Activated CD8-positive, alpha-beta memory T cell treated with anti-CD3 and anti-CD28 coated beads for 1 hour (primary cell): ENCODE measurements at places on chromosomes 1 and 21.

GRCh38 chr1:34050709-34051485 is 114.1 kb downstream of the CSMD2 start:
- DNase-seq, result no peak

- no peak for DNase-seq
Observed at GRCh38 chr1:19262047-19262446, 10.4 kb downstream of the MRTO4 start.

GRCh38 chr1:197510691-197511378 is 242.8 kb downstream of the CRB1 start:
- no peak for DNase-seq

GRCh38 chr1:84190455-84190854 is 46.4 kb downstream of the PRKACB start:
- no peak for DNase-seq

GRCh38 chr21:29638138-29638537 is 301.7 kb downstream of the GRIK1 start:
- DNase-seq, result no peak

- DNase-seq, result no peak
Observed at GRCh38 chr1:221165839-221166500, 286.7 kb downstream of the HLX start.

DNA sequence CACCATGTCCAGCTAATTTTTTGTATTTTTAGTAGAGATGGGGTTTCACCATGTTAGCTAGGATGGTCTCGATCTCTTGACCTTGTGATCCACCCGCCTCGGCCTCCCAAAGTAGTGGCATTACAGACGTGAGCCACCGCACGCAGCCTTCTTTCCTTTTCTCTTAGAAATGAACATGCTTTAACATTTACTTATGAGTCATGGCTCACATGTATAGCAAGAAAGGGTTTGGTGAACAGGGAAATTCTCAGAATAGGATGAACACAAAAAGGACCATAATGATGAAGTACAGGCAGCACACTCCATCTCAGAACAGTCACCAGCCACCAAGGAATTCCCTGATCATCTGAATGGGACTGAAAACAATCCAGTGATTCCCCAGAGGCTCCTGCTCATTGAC is 9.4 kb upstream of the VAMP4 start:
- no peak for DNase-seq

DNA sequence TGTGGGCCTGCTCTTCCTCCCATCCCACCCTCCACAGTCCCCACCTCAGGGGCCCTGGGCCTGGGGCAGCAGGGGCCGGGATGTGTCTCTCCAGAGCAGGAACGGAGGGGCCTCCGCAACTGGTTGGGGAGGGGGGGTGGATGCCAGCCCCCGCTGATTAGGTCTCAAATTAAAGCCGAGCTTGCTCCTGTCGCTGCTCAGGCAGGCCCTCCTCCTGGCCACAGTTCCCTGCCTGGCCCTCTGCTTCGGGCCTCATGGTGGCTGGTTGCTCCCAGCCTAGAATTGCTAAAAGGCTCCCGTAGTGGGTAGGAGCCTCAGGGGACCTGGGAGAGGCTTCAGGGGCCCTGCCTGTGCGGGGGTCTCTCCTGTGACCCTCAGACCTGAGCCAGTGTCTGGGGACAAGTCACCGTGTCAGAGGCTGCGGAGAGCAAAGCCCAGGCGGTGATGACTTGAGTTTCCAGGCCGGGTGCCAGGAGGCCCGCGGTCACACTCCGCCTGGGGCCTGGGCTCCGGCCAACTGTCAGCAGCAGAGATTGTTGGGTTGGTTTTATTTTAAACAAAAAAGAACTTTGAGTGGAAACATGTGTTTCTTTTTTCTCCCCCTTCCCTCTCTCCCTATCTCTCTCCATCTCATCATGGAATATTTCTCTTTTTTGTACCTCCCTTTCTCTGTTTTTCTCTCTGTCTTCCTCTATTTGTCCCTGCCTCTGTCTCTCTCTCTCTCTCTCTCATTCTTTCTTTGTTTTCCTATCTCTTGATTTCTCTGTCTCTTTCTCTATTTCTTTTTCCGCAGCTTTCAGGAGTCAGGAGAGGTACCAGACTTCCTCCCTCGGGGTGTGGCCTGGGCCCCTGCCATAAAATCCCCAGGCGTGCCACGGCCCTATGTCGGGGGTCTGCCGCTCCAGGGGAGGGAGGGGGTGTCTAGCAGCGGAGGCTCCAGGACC is 20.0 kb upstream of the EPHA2 start:
- DNase-seq, result no peak

- DNase-seq, result no peak
Observed at GRCh38 chr1:64891448-64891825, 74.9 kb downstream of the JAK1 start.

GRCh38 chr1:183881387-183882131 is 76.6 kb downstream of the RGL1 start:
- no peak for DNase-seq

DNA sequence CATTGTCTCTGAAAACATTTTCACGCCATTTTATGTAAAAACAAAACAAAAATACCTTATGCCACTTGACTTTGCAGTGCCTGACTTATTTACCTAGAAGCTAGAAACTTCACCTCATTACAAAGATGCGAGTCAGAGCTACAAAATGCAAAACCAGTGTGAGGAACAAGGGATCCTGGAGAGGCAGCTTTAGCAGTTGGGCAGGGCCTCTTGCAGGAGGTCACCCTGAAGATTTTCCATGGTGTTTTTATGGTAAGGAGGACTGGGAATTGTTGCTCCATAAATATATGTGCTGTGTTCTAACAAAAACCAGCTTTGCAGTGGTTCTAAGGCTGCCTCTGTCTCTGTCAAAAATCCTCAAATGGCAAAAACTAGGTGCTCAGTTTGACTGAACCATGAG is 36.4 kb upstream of the TARBP1 start:
- DNase-seq, result no peak

- DNase-seq, result no peak
Observed at GRCh38 chr1:21773585-21773984, 9.4 kb downstream of the USP48 start.

DNA sequence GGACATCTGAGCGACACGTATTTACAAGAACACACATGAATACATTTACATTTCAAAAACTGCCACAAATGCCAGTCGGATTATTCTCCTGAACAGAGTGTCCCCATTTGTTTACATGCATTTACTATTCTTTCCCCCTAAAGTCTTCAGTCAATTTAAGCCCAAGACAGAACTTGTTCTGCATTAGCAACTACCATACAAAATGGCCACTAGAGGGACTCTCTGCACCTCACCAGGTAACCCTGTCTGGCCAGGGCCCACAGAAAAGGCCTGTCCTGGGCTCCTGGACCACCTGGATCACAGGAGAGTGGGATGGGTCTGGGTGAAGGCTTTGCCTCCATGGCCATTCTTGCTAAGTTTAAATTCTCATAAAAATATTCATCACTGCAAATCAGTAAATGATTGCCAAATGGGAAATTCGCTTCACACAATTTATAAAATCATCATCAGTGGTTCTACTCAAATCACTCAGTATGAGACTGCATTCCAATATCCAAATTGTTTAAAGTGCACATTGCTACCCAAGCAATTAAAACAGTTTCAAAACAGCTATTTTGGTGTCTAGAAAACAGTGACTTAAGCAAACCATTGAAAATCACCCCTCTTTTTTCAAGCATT is 12.5 kb upstream of the GUCA2A start:
- no peak for DNase-seq

DNA sequence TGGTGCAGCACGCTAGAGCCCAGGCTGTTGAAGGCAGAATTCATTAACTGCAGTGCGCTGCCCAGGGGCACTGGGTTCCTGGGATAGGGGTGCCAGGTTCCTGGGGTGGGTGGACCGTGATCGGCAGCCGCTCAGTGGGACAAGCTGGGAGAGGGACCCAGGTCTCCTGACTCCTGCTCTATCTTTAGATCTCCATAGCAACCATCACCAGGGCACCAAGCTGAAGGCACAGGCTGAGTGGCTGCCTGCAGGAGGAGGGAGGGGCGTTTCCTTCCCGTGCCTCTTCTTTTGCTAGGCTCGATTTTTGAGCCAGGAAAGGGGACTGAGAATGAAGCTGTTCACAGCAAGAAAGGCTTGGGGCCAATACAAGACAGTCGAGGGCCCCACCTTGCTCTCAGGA is 20.9 kb upstream of the CDCP2 start:
- no peak for DNase-seq

DNA sequence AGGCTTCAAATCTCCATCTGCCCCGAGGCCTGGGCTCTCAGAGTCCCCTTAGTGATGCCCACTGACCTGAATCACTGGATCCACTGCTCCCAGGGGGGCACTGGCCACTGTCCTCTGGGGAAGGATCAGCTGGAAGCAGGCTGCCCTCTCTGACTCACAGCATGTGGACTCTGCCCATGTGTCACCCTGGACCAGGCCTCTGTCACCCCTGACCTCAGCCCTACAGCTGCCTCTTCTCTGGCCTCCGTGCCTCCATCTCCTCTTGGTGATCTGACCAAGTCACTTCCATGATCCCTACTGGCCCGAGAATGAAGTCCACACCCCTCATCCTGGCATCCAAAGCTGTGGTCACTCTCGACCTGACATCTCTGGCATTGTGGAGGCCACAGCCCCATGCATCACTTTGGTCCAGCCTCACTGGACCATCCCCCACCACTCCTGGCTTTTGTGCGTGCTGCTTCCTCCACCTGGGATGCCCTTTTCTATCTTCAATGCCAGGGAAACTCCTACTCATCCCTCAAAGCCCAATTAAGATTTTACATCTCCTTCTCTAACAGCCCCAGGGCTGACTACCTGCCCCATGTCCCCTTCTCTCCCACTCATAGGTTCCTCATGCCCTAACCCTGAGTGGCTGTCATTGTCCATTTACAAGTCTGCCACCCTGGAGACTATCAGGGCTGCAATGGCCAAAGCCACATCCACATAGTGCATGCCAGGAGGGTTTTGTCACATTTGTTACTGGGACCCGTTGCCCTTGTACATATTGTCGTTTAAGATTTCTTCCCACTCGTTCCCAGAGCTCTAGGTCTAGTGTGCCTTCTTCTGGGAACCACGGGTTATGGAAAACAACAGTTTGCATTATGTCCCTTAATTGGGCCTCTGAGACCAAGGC is 685.0 kb downstream of the MATN1 start:
- DNase-seq, result no peak

GRCh38 chr1:19436716-19437476 is 48.4 kb downstream of the CAPZB start:
- no peak for DNase-seq

GRCh38 chr1:202725526-202725925 is 15.3 kb upstream of the SYT2 start:
- DNase-seq, result no peak

GRCh38 chr21:42567861-42568260 is 54.2 kb downstream of the SLC37A1 start:
- no peak for DNase-seq

- DNase-seq, result no peak
Observed at GRCh38 chr1:94592571-94592920, 51.0 kb upstream of the F3 start.

DNA sequence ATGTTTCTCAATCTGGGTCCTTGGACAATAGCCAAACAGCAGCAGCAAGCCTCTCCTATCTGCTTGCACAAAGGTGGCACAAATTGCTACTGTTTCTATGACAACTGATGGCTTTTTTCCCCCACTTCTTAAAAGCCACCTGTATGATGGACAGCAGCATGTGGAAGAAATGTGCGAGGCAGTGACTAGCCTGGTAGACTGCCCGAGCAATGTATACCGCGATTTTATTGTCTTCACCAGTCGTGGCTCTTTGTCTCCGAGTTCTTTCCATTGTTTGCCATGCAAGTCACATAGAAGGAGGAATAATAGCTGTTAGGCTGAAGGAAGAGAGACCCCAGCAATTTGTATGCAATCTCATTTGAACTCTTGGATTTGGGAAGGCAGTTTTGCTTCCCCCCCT is 79.4 kb downstream of the S1PR1 start:
- no peak for DNase-seq

- no peak for DNase-seq
Observed at GRCh38 chr1:224338150-224338838, 8.3 kb upstream of the NVL start.

DNA sequence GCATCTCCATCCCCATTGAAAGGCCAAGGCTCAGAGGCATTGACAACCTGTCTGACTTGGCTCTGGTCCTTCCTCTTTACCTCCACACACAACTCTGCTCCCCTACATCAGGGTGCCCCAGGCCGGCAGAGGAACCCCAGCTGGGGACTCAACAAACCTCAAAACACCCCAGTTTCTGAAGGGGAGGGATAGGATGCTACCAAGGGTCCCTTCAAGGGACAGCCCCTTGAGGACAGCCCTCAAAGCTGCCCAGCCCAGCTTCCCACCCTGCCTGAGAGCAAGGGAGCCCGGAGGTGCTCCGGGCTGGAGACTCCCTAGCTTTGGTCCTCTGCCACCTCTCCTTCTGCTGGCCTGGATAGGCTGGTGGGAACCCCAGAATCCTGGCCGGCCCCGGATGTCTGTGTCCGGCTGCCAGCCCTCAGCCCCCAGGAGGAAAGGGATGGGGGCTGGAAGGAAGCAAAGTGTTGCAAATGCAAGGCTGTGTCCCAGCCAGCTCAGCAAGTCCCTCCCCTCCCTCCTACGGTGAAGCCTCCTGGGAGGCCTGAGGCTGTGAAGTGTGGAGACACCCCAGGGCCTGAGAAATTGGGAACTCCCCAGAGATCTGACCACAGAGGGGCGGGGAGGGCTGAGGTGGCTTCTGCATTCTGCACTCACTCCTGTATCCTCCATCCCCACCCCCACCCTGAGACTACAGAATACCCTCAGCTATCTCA is 1.1 kb upstream of the MARCKSL1 start:
- no peak for DNase-seq

- DNase-seq, result no peak
Observed at GRCh38 chr1:160129966-160130365, 14.4 kb downstream of the ATP1A2 start.

GRCh38 chr1:85607126-85607920 is 26.8 kb downstream of the CCN1 start:
- no peak for DNase-seq

GRCh38 chr1:65393347-65393746 is 27.1 kb upstream of the LEPR start:
- DNase-seq, result no peak

DNA sequence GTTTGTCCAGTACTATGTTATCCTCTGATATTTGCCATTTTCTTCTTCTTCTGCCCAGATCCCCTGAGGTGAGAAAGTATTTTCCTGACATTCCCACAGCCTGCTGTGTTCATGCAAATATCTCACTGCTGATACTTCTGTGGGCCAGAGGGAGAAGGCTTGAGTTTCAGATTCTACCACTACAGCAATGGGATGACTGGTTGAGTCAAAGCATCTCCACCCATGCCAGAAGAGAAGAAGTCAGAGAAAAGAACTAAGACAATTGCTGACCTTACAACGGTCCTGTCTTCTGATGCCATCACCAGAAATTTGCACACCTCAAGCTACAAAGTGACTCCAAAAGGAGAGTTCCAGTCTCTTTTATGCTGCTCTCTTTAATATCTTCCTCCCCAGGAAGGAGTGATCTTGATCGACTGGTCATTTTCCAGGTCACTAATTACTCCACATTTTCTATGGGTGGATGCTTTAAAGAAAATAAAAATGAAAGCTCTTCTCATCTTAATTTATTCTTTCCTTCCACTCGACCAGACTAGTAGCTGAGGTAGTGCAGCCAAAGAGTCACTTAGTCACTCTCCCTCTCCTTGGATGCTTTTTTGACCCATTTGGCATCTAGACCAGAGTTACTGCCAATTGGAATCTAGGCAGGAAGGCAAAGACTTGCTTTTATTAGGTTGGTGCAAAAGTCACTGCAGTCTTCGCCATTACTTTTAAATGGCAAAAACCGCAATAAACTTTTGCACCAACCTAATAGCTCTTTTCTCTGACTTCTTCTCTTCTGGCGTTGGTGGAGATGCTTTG is 195.1 kb downstream of the PTPRC start:
- no peak for DNase-seq

GRCh38 chr21:16796776-16797175 is 716.1 kb upstream of the CXADR start:
- DNase-seq, result no peak

GRCh38 chr21:16199539-16199938 is 469.8 kb downstream of the USP25 start:
- no peak for DNase-seq
